ENCODE measurements at places on chromosomes 3 and 15.

GRCh38 chr15:50997371-50998051 is 89.0 kb downstream of the AP4E1 start:
- DNase-seq = no peak

DNA sequence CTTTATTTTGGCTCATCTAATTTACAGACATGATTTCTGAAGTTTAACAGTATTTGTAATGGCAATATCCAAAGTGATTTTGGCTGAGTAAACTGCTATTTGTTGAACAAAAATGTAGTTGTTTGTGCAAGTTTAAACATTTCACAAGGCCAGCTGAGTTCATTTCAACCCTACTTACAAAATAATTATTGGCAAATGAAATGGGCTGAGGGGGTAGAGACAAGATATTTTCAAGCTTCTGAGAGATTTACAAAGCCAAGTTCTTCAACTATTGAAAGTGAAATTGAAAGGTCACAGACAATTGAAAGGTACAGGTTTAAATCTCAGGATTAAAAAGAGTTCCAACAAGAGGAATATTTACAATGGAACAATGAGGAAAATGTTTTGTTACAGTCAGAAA is 77.1 kb downstream of the DUT start:
- DNase-seq = no peak

DNA sequence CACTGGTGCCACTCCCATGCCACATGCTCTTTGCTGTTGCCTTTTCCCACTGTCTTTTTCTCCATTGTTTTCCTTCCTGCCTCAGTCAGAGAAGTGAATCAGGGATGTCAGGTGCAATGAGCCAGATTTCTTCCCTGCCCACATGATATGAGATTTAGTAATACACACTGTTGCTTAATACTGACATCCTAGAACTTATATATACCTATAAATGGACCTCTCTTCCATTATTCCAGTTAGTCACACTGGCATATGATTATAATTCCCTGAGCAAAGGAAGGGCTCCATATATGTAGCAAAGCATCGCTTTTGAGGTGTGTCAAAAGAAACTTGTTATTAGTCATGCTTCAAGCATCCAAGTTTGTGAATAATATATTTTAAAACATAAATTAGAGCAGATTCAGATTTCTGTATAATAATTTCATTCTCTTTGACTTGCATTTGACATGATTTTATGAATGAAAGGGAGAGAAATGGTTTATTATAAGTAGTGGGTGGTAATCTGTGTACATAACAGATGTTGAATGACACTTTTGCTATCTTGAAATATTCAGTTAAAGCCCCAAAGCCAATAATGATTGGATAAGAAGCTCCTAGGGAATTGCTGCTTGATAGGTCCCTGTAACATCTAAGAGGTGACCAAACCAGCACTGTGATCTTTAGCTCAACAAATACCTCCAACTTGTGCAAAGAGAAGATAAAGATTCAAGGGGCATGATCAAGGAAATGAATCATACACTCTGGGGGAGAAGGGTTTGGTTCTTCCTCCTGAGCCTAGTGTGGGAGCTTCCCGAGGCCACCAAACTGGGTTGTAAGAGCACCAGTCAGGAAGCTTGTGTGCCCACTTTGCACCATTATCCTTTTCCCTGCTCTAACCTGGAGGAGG is 48.6 kb downstream of the CHST2 start:
- DNase-seq = no peak

DNA sequence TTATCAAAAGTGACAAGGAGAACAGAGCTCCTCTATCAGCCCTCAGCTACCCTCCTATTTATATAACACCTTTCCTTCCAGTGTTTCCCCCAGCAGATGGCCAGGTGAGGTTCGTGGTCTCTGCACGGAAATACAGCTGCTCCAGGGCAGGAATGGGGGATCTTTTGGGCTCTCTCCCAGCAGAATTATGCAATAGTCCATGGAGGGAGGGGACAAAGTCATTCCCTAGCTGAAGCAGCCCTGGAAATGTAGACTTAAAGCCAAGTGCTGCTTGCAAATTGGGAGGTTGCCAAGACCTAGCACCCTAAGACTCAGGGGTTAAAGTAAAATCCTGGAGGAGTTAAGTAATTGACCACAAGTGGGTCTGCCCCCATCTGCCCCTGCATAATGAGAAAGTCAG is 256.3 kb downstream of the LRTM1 start:
- no peak for DNase-seq

Data from mesenteric fat pad (tissue), 1 donor.